Body of pancreas (tissue), 4 donors: ENCODE measurements at places on chromosomes 12 and 14. TPM values are rescaled to one million over a fixed set of nuclear protein-coding genes. Genes with fewer than 3 reads are reported as not detected.

GRCh38 chr14:53902307-53902706 is 54.3 kb downstream of the BMP4 start:
- no peaks in the 10 kb centered on the region for H3K27me3 ChIP-seq
- no peak for DNase-seq
- H3K27ac ChIP-seq, result no peak overlapping the region
- H3K4me3 ChIP-seq, result no peak overlapping the region

DNA sequence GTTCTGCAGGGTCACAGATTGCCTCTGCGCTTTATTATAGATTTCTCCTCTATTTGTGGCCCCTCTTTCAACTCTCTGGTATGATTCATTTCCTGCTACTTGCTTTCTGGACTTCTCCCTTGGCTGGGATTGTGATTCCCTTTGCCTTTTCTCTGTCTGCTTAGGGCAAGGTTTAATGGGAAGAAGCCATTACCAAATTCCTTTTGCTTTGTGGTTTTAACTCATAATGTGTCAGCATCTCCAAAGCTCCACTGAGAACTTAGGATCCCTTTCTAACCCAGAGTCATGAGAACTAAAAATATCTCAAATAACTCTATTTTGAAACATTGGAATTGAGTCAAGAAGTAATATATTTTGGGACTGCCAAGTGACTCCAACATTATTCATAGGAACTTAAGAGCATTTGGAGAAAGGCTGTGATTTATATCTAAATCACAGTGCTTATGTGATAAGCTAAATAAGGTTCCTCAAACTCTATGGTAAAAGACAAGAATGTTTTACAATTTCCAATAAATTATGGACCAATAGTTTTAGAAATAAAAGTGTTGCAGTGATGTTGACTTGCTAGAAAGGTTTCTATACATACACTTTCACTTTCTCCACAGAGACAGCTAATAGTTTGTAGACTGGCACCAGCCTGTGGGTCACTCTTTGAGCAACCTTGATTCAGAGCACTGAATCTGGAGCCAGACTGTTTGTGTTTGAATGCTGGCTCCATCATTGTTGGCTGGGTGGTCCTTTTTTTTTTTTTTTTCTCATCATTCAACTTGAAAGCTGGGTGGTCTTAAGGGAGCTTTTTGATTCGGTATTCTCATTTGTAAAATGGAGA is 93.9 kb downstream of the DACT1 start:
- peaks cover 8% of the 10 kb centered on the region for H3K4me1 ChIP-seq
- H3K36me3 ChIP-seq, result no peaks in the 10 kb centered on the region
- H3K27me3 ChIP-seq, result no peaks in the 10 kb centered on the region
- H3K27ac ChIP-seq, result no peak overlapping the region
- DNase-seq, result no peak

Gene AP4S1
- 13.7 TPM for total RNA-seq

DNA sequence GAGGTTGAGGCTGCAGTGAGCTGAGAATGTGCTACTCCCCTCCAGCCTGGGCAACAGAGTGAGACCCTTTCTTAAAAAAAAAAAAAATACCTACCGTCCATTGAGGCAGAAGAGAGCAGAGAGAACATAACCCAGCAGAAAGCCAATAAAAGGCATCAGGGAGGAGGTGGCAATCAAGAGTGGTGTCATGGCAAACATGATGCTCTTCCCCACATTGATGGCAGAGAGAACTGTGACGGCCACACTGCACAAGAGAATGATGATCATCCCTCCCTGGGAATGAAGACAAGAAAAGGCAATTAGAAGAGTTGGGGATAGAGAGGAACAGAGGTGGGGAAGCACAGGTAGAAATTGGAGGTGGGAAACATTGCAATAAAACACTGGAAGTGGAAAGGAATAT is 12.1 kb downstream of the SRSF5 start:
- H3K36me3 ChIP-seq, result peaks cover 14% of the 10 kb centered on the region
- no peaks in the 10 kb centered on the region for H3K27me3 ChIP-seq
- H3K4me3 ChIP-seq, result no peak overlapping the region
- DNase-seq, result no peak

DNA sequence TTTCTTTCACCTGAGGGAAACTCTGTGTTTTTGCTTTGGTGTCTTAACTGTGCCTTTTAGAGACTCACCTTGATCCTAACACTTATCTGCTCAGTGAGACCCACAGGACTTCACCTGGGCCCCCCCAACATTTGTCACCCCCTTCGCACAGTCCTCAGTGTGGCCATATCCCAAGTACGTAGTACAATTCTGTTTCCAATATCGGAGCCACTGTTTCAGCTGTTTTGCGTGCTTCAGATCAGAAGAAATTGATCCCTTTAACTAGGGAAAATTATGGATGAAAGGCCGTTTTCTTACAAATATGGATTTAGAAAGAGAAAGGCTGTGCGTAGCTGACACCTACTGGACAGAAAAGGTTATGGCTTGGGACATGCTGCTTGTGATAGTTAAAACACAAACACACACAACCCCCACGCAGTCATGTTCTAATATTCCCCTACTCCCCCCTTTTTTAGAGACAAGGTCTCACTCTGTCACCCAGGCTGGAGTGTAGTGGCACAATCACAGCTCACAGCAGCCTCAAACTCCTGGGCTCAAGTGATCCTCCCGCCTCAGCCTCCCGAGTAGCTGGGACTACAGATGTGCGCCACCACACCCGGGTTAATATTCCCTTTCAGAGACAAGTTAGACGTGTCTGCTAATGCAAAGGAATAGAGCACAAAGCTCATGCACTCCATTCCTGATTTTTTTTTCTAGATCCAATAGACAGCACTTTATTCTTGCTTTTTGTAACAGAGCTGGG is 3.6 kb upstream of the SLC7A8 start:
- no peaks in the 10 kb centered on the region for H3K27me3 ChIP-seq
- no peak overlapping the region for H3K4me3 ChIP-seq
- peak; percentile 69 for DNase-seq
- H3K4me1 ChIP-seq, result peaks cover 4% of the 10 kb centered on the region
- H3K36me3 ChIP-seq, result no peaks in the 10 kb centered on the region

Gene KCNMB4
- 0.33 TPM for total RNA-seq

DNA sequence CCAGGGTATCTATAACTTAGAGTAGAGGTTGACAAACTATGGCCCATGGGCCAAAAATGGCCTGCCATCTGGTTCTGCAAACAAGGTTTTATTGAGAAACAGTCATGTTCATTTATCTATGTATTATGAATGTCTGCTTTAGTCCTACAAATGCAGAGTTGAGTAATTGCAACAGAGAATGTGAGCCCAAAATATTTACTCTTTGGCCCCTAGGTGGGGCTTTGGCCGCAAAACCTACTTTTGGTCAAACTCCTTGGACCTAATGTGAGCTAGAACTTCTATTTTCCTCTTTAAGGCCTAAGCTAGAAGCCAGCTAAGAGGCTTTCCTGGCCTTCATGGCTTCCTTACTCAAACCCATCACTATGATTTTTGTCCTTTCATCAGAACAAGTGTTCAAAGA is 379.1 kb downstream of the NELL2 start:
- no peaks in the 10 kb centered on the region for H3K27me3 ChIP-seq
- no peaks in the 10 kb centered on the region for H3K36me3 ChIP-seq
- no peak overlapping the region for H3K4me3 ChIP-seq
- H3K27ac ChIP-seq, result no peak overlapping the region
- DNase-seq, result no peak
- H3K4me1 ChIP-seq, result no peaks in the 10 kb centered on the region

Gene PRPH
- 9.6 TPM for total RNA-seq

- no peak for DNase-seq
- H3K4me1 ChIP-seq, result no peaks in the 10 kb centered on the region
- H3K36me3 ChIP-seq, result no peaks in the 10 kb centered on the region
- no peaks in the 10 kb centered on the region for H3K27me3 ChIP-seq
Measured at GRCh38 chr12:685388-685787, 22.1 kb upstream of the NINJ2 start.

GRCh38 chr14:81450100-81450531 is 50.0 kb upstream of the STON2 start:
- H3K27me3 ChIP-seq, result no peaks in the 10 kb centered on the region
- no peak for DNase-seq
- H3K4me3 ChIP-seq, result no peak overlapping the region
- no peaks in the 10 kb centered on the region for H3K36me3 ChIP-seq
- H3K4me1 ChIP-seq, result peaks cover 10% of the 10 kb centered on the region

- peaks cover 48% of the 10 kb centered on the region for H3K4me1 ChIP-seq
- no peak for DNase-seq
- H3K36me3 ChIP-seq, result no peaks in the 10 kb centered on the region
- no peaks in the 10 kb centered on the region for H3K27me3 ChIP-seq
Measured at GRCh38 chr12:89383235-89384049, 31.1 kb upstream of the DUSP6 start.

Gene NRXN3
- total RNA-seq, result 1.3 TPM

Gene SDSL
- total RNA-seq, result 7.5 TPM
